Activated naive CD4-positive, alpha-beta T cell (primary cell): ENCODE measurements at places on chromosomes 7 and 10.
A peak's percentile ranks its signal among the peaks of the same experiment; 100 is the strongest.

DNA sequence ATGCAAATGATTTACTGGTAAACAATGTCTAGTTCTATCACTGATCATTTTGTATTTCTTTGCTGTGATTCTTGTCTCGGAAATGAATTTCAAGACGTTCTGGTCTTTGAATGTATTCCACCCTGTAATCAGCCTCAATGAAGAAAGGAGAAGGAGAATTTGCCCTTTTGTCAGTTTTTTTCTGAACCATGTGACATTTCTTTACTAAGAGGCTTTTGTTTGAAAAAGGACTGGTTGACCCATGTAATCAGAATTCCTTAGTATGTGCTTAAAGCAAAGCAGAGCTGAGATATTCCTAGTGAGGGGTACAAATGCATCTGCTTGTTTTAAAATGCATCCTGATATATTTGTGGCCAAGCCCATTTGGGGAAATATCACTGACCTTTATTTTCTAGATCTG, 581.6 kb downstream of the ETV1 start:
- no peak for DNase-seq

GRCh38 chr10:30534465-30535144, 94.9 kb downstream of the LYZL2 start:
- DNase-seq: peak; percentile 41

- no peak for DNase-seq
Observed at GRCh38 chr7:99791021-99791420, 7.0 kb upstream of the CYP3A4 start.

- no peak for DNase-seq
Observed at GRCh38 chr7:82318786-82319185, 124.8 kb downstream of the CACNA2D1 start.

DNA sequence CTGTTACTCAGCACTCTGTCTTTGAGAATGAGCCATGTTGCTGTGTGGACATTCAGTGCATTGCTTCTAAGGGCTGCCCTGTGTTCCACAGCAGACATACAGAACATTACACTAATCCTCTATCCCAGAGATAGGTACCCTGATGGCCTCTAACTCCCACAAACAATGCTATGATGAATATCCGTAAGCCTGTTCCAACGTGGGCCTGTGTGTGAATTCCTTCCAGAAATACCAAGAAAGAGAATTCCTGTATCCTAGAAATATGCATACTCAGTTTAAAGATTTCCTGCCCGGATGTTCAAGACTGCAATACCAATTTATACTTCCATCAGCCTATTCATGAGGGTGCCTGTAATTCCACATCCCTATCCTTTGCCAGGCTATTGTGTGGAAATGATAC, 21.3 kb upstream of the ST8SIA6 start:
- DNase-seq: no peak

- DNase-seq: no peak
Observed at GRCh38 chr7:42023262-42023661, 213.7 kb downstream of the GLI3 start.

- no peak for DNase-seq
Observed at GRCh38 chr10:64091897-64092296, 570.7 kb downstream of the REEP3 start.

GRCh38 chr7:137692399-137692798, 154.4 kb downstream of the DGKI start:
- no peak for DNase-seq

- no peak for DNase-seq
Observed at GRCh38 chr7:24034251-24034650, 249.7 kb upstream of the NPY start.

DNA sequence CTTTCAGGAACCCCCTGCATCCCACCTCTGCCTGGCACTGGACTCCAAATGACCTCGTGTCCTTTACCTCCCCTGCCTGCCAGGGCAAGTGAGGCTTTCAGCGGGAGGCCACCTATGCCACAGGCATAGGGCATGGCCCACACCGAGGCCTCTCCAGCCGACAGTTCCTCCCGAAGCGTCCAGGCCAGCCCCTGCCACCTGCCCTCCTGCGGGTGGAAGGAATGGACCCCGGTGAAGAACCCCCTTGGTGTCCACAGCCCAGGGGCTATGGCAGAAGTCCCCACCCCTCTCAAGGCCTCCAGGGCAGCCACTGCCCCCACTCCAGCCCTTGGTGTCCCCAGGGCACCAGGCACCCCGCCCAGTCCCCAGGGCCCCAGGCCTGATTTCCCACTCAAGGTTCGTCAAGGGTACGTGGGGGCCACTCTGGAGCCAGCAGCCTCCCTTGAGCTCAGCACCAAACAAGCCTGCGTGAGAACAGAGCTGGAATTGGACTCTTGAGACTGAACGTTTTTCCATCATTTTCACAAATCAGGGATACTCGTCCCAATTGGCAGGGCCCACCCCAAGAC, 3.1 kb downstream of the FUOM start:
- DNase-seq: no peak

- no peak for DNase-seq
Observed at GRCh38 chr10:69124563-69125268, 738 bp downstream of the VPS26A start.

DNA sequence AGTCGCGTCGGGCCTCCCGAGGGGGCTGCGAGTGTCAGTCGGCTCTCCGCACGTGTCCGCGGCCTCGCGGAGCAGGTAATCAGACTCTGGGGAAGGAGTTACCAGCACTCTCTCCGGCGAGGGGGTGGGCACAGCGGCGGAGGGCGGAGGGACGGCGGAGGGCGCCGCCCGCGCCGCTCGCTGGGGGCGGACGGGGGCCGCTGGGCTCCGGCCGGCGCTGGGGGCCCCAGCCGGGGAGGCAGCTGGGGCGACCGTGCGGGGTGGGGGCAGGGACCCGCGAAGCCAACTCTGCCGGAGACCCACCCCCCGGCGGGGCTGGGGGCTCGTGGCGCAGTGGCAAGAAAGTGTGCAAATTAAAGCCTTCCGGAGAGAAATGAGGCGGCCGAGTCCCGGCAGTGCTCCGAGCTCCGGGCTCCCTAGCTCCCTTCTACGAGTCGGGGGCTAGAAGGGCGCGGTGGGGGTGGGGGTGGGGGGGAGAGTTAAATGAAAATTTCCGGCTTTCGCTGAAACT, at the start of gene CDK6:
TSS of gene CDK6 (minus strand) at position 85 of the 511 bp plus-strand sequence. CDS start 3,250 bp downstream, outside the sequence.
- peak; percentile 49 for DNase-seq

- DNase-seq: no peak
Observed at GRCh38 chr7:17009007-17009719, 127.4 kb upstream of the AGR3 start.

- no peak for DNase-seq
Observed at GRCh38 chr7:129832701-129833227, 120.0 kb downstream of the UBE2H start.

GRCh38 chr7:70372768-70373515, 759.0 kb upstream of the GALNT17 start:
- DNase-seq: no peak

DNA sequence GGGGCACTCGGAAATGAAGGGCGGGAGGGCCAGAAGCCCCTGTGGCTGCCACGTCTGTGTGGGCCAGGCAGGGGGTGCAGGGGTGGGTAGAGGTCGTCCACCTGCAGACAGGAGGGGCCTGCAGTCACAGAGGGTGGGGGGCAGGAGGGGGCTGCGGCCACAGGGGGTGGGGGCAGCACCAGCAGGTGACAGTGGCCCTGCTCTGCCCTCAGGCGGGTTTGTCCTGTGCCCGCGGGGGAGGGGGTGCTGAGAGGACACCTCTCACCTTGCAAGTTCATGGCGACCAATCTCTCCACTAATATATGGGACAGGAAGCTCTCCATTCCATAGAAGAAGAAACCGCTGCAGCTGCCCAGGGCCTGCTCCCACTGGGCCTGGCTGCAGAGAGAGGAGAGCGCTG, 26.6 kb upstream of the NKX6-2 start:
- DNase-seq: no peak

DNA sequence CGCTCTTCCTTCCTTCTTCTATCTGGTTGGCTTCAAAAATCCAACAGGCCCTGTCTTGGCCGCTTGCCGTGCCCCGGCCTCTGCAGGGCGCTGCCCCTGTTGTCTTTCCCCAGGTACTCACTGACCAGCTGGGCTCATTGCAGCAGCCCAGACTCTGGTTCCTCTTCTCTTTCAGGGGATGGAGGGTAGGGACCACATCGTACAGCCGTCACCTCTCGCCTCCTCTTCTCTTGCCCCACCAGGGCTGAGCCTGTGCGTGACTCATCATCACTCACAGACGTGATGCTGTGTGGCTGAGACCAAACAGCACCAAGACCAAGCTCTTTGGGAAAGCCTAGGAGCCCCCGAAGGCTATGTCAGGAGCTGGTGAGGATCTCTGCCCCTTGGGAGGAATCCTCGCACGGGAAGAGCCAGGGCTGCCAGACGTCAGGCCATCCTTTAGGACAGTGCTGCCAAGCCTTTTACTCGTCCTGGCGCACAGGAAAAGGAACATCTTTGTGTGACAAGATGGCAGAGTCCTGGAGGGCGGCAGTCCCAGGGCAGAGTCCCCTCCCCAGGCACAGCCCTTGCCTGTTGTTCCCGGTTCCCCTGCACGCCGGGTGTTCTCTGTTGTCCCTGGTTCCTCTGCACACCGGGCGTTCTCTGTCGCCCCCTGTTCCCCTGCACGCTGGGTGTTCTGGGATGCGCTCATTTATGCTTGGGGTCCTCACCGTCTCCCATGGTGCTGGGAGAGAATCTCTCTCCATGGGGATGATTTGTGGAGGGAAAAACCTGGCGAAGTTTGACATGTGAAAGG, 188.5 kb upstream of the SHH start:
- DNase-seq: no peak

DNA sequence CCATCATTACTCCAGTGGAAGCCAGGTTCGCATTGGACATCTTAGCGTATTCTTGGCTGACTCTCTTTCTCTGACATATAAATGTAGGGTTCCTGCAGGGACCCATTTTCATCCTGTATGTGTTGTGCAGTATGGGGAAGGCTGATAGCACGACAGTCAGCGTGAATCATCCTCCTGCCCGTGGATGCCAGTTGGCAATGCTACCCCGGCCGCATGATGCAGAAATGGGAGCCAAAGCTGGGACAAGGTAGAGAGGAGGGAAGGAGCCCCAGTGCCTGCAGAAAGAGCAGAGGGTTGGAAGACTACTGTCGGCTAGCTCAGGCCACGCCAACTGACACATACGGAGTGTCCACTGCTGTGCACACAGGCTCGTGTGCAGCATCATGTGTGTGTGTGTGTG, 251.6 kb downstream of the SKAP2 start:
- DNase-seq: no peak

DNA sequence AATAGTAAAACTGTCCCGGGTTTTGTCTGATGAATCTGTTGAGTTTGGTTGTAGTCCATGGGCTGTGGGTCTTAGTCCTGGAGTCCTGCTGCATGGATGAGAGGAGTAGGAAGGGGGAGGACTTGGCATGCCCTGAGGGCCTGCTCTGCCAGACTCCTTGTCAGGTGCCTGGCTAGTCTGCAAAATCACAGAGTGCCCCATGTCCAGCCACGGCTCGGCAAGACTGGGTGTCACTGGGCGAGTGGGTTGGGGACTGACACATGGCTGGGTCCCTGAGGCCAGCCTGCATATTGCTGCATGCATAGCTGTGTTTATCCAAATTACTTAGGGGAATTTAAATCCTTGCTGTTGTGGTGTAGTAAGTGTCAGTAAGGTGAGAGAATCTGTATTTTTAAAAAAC, 9.7 kb downstream of the MINDY4 start:
- no peak for DNase-seq

- no peak for DNase-seq
Observed at GRCh38 chr7:129262324-129262723, 37.5 kb downstream of the AHCYL2 start.

DNA sequence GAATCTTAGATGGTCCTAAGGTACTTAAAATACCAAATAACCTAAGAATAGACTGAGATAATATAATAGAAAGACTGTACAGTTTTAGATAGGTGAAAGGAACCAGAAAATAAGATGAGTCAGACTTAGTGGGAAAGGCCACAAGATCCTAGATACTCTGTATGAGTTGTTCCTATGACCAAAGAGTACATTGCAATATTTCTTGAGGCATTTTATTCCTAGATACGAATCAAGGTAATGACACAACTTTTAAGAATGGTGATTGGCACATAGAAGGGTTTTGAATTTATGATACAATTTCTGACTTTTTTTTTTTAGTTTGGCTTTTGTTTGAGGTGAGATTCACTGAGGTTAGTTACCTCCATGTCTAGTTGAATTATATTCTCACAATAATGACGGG, 30.2 kb downstream of the MGAM start:
- no peak for DNase-seq

- no peak for DNase-seq
Observed at GRCh38 chr7:116392806-116393205, 106.7 kb upstream of the CAV2 start.

- DNase-seq: no peak
Observed at GRCh38 chr10:60459701-60460457, 70.2 kb upstream of the ANK3 start.

DNA sequence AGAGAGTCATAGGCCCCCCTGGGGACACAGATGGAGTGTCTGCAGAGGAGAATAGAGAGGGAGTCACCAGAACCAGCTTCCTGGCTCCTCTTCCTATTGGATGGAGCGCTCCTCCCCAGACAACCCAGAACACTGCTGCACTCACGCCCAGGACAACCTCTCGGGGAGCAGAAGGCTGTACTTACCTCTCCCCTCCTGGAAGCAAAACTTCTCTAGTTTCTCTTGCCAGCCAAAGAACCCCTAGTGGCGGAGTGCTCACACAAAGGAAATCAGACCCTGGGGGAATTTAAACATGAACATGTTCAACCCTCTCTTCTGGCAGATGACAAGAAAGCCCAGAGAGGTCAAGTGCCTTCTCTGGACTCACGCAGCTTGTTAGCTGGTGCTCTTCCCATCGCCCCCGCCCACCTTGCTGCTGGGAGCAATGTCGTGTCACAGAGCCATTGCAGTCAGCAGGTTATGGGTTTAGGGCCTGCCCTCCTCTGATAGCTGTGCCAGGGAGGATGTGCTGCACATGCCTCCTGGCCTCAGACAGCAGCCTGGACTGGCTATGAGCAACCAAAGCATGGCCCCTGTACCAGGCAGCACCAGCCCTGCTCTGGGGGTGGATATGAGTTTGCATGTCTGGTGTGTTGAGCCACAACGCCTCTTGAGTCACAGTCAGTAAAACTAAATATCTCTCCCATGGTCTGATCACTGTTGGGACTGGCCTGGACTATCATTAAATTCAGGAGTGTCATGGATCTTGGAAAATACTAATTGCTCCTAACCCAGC, 84.4 kb downstream of the SLIT1 start:
- no peak for DNase-seq

DNA sequence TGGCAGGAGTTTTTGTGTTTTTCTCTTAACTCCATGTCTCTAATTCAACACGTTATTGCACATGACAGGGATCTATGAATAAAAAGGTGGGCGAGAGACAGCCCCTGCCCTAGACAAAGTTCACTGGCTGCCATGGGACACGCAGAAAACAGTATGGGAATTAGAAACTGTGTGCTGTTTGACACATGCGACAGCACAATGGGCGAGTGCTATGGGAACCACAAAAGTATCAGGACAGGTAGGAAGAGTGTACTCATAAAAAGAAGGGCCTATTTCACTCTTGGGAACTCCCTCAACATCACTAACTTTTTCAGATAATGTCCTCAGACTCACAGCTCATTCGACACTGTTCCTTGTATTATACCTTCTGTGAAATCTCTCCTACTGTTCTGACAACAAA, 45.7 kb downstream of the MINDY3 start:
- no peak for DNase-seq
